GM23248 (cell line): ENCODE measurements at places on chromosomes 2 and 18.
A peak's percentile ranks its signal among the peaks of the same experiment; 100 is the strongest.

DNA sequence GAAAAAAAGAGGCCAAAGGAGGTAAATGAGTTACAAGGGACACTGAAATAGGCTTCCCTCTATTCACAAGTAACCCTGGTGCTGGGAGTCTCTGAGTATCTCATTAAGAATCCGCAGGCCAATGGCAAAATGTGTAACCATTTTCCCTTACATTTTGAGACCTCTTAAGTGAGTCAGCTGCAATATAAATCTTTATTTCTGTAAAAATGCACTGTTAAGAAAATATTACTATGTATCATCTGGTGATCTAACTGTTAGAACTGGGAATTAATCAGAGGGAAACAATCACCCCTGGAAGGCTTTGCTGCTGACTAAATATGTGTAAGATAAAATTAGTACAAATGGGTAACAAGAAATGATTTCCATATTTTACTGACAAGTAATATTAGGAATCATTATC, 483.1 kb upstream of the CHST9 start:
- no peaks in the 10 kb centered on the region for H3K4me1 ChIP-seq
- no peaks in the 10 kb centered on the region for H3K36me3 ChIP-seq
- H3K27ac ChIP-seq, result no peak overlapping the region
- peak; percentile 37 for DNase-seq
- 0 out of 2 replicates have a peak, but pooled peaks cover 7% of the 10 kb centered on the region for H3K27me3 ChIP-seq

DNA sequence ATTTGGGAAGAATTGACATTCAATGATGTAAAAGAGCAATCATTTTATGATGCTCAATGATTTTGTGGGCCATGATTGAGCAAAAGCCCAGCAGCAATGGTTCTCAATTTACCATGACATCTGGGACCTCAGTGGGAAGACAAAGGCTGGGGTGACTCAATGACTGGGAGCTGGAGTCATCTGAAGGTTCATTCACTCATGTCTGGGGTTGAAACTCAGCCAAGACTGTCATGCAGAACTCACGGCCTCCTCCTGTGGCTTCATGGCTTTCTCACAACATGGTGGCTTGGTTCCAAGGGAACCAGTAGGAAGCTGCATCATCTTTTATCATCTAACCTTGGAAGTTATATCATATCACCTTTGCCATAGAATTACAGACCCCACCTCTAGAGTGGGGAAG, 45.1 kb upstream of the CD226 start:
- H3K36me3 ChIP-seq, result peaks cover 35% of the 10 kb centered on the region
- no peaks in the 10 kb centered on the region for H3K27me3 ChIP-seq
- H3K4me3 ChIP-seq, result no peak overlapping the region
- H3K27ac ChIP-seq, result no peak overlapping the region
- DNase-seq, result peak; percentile 76

DNA sequence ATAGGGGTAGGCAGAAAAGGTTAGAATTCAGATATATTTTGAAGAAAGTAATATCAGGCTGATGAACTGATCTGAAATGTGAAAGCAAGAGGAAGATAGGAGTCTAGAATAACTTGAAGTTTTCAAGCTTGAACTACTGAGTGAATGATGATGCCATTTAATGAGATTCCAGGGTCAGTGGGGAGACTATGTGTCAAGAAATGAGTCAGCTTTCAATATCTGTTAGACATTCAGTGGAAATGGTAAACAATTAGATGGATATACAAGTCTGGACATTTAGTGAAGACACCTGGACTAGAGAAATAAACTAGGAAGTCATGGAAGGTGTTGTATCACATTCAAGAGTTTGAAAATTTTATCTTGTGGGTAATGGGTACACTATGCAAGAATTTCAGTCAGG, 326.9 kb downstream of the FSIP2 start:
- H3K27ac ChIP-seq, result no peak overlapping the region
- no peak for DNase-seq
- H3K4me3 ChIP-seq, result no peak overlapping the region
- no peaks in the 10 kb centered on the region for H3K4me1 ChIP-seq
- no peaks in the 10 kb centered on the region for H3K36me3 ChIP-seq

DNA sequence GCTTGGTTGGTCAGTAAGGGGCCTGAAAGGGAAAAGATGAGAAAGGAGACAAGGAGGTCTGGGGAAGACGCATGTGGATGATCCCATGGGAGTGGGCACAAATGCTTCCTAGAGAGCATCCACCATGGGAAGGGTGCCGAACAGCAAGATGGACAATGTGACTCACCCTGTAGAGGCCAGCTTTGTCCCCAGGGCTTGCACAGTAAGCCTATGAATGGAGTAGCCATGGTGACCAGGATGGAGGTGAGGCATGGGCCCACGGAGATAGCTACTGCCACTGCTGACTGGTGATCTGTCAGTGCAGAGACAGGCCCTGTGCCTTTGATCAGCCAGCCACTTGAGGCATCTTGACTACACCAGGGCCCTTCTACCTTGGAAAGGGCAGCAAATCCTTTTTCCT, 172.6 kb downstream of the HAUS1 start:
- DNase-seq, result no peak
- no peaks in the 10 kb centered on the region for H3K36me3 ChIP-seq
- H3K4me1 ChIP-seq, result peaks cover 10% of the 10 kb centered on the region
- no peak overlapping the region for H3K27ac ChIP-seq
- H3K4me3 ChIP-seq, result no peak overlapping the region

DNA sequence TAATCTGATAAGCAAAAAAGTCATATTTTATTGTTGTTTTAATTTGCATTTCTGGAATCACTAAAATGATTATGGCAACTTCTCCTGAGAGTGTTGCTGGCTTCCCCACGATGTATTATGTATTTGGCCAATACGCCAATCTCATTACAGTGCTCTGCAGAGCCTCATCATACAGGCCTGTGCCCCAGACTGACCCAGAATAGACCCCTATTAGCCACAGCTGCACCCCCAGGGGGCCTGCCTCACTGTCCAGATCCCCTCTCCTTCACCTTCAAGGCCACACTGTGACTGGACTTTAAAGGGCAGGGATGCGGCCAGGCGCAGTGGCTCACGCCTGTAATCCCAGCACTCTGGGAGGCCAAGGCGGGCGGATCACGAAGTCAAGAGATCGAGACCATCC, 17.4 kb upstream of the COX7A2L start:
- H3K27ac ChIP-seq, result no peak overlapping the region
- H3K27me3 ChIP-seq, result peaks cover 6% of the 10 kb centered on the region; the same call in 1 of the 2 replicates
- H3K4me3 ChIP-seq, result no peak overlapping the region
- H3K4me1 ChIP-seq, result no peaks in the 10 kb centered on the region
- DNase-seq, result no peak

- peaks cover 5% of the 10 kb centered on the region; the same call in 1 of the 2 replicates for H3K4me1 ChIP-seq
- H3K4me3 ChIP-seq, result no peak overlapping the region
- no peaks in the 10 kb centered on the region for H3K27me3 ChIP-seq
- no peak overlapping the region for H3K27ac ChIP-seq
- H3K36me3 ChIP-seq, result peaks cover 11% of the 10 kb centered on the region; the same call in 1 of the 2 replicates
- no peak for DNase-seq
Observed at GRCh38 chr2:66547118-66547517, 112.2 kb downstream of the MEIS1 start.

DNA sequence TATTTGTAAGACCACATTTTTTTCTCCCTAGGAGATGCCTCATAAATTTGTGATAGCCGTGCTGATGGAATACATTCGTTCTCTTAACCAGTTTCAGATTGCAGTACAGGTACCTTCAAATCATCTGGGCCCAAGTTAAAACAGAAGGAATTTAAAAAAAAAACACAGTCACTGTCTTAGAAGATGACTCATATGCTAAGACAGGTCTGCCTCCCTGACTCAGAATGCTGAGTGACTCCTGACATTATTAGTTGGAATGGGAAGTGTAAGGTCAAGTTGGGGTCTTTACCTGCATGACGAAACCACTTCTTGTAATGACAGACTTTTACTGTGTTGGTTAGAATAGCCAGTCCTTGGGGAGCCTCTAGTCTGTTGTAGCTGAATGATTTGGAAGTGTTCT, 26.3 kb downstream of the RMC1 start:
- H3K36me3 ChIP-seq, result peaks cover 39% of the 10 kb centered on the region; the same call in 1 of the 2 replicates
- peak; percentile 82 for DNase-seq
- peak overlapping the region; percentile 81 for H3K27ac ChIP-seq
- H3K4me3 ChIP-seq, result no peak overlapping the region

DNA sequence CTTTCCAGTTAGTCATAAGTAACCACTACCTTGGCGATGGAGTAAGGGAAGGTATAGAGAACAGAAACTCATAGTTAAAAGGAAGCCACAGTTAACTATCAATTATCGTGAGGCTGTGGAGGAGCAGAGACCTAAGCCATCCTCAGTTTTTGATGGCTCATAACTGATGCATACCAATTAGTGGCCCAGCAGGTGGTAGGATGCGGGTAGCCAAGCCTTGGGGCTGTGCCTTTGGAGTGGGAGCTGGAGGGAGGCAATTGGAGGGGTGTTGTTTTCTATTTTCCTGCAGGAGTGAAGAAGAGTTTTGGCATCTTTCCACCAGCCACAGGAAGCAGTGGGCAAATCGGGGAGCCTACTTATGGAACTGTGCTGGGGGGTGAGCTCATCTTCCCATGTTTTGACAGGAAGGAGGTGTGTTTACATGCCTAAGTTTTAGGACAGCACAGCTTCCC, 194.8 kb downstream of the TPGS2 start:
- H3K27me3 ChIP-seq, result no peaks in the 10 kb centered on the region
- no peak overlapping the region for H3K27ac ChIP-seq
- peaks cover 12% of the 10 kb centered on the region for H3K4me1 ChIP-seq
- DNase-seq, result no peak
- no peak overlapping the region for H3K4me3 ChIP-seq

DNA sequence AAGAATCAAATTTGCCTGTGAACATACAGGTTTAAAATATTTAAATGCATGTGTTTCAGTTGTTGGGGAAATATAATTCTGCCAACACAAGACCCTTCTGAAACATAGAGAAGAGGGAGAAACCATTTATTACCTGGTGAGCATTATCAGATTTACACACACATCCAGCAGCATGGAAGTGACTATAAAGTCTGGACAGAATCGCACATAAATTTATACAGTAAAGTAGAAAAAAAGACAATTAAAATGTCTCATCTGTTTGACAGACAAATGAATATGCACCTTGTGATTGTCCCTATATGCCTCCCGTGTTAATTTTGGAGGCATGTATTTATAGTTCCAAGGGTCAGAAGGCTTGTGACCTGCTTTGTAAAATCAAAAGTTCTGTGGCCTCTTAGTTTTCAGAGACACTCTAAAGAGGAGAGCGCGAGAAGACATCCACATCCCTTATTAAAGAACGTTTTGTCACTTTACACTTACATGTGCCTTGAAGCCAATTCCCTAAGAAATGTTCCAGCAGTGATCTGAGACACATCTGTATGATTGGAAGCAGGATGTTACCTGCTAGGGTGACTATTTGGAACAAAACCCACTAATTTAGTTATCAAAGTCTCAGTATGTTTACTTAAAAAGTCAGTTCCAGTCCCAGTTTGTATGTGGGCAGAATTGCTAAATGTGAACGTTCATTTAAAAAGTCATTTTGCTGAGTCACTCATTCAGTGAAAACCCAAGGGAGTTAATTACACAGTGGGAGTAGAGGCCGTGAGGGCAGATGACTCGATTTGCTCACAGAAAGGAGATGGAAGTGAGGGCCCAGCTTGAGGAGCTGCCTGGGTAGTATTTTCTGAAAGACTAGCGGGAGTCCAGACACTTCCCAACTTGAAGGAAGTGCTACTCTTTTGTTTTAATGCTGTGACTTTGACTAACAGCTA, 527.6 kb upstream of the MEX3C start:
- H3K36me3 ChIP-seq, result no peaks in the 10 kb centered on the region
- no peaks in the 10 kb centered on the region for H3K27me3 ChIP-seq
- H3K4me1 ChIP-seq, result no peaks in the 10 kb centered on the region
- no peak overlapping the region for H3K4me3 ChIP-seq

GRCh38 chr2:216117561-216118340, 8.6 kb downstream of the XRCC5 start:
- peak; percentile 38 for DNase-seq
- peaks cover 86% of the 10 kb centered on the region for H3K36me3 ChIP-seq
- no peak overlapping the region for H3K27ac ChIP-seq
- peaks cover 36% of the 10 kb centered on the region for H3K4me1 ChIP-seq

DNA sequence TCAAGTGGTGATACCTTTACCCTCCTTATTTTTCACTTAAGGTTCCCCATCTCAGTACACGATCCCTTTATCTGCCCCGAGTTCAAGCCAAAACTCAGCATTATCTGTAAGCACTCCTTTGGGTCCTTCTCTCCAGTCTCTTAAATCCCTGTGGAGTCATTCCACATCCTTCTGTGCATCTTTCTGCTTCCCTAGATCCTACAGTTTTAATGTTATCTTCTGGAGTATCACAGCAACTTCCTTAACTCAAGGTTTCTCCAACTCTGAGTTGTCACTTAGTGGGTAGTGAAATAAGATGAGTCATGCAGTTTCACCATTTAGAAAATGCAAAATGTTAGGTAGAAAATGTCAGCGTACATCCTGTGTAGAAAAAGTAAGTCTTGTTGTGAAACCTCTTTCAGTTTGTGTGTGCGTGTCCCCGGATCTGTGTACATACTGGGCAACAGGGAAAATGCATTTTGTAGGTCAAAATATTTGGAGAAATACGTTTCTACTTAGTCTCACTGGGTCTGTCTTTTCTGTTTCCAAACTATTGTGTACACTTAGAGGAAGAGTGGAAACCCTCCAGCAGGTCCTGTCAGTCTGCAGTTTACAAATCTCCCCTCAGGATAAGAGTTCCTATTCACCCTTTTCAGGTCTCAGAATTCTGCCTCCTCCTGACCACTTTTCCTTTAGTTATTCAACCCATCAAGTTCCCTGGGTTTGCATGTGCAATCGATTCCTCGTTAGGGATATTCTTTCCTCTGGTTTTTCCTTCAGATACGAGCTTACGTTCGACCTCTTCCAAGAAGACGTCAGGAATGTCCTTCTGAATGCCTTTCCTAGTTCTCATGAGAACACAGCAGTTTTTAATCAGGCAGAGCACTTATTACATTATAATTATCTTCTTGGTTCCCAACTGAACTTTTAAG, 154.8 kb downstream of the TGIF1 start:
- peak; percentile 94 for DNase-seq
- H3K36me3 ChIP-seq, result no peaks in the 10 kb centered on the region
- peak overlapping the region; percentile 73 for H3K4me3 ChIP-seq
- H3K27me3 ChIP-seq, result no peaks in the 10 kb centered on the region
- H3K27ac ChIP-seq, result peak overlapping the region; percentile 100
- H3K4me1 ChIP-seq, result peaks cover 43% of the 10 kb centered on the region
